HL-60 (cell line): ENCODE measurements at places on chromosomes 4 and X.

GRCh38 chrX:103806862-103807474, 25.1 kb downstream of the RAB9B start:
- DNase-seq, result no peak

GRCh38 chr4:88791274-88791673, 93.6 kb upstream of the NAP1L5 start:
- DNase-seq, result no peak

- DNase-seq, result no peak
Observed at GRCh38 chrX:38891641-38892413, 90.6 kb downstream of the MID1IP1 start.

- no peak for DNase-seq
Observed at GRCh38 chr4:40214038-40214437, 17.2 kb downstream of the RHOH start.

- DNase-seq, result no peak
Observed at GRCh38 chr4:176758731-176759130, 34.0 kb downstream of the VEGFC start.

- DNase-seq, result no peak
Observed at GRCh38 chr4:3427134-3427476, 14.7 kb upstream of the HGFAC start.

DNA sequence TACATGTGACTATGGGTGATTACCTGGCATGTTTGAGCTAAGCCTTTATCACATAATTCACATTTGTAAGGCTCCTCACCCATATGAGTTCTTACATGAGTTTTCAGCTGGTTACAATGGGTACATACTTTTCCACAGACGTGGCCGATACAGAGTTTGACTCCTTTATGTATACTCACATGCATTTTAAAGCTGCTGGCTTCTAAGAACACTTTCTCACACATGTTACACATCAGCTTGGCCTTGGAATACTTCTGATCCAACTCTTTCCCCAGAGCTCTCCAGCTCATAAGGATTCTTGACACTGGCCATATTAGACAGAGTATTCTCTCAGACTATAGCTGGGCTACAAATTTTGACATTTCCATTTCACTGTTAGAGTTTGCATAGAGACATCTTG, 66.3 kb downstream of the TAB3 start:
- DNase-seq, result no peak

GRCh38 chr4:133150486-133151340, 1.6 kb downstream of the PCDH10 start:
- no peak for DNase-seq
